ENCODE measurements at places on chromosomes 11 and 22. TPM values are rescaled to one million over a fixed set of nuclear protein-coding genes. Genes with fewer than 3 reads are reported as not detected.

GNAZ gene
- total RNA-seq, result 0.92 TPM

CCDC81 gene
- total RNA-seq, result 0.28 TPM

TBX10 gene
- total RNA-seq, result not detected

ADM2 gene
- 5.6 TPM for total RNA-seq

TESMIN gene
- 2.4 TPM for total RNA-seq

C22orf23 gene
- 0.31 TPM for total RNA-seq

DNA sequence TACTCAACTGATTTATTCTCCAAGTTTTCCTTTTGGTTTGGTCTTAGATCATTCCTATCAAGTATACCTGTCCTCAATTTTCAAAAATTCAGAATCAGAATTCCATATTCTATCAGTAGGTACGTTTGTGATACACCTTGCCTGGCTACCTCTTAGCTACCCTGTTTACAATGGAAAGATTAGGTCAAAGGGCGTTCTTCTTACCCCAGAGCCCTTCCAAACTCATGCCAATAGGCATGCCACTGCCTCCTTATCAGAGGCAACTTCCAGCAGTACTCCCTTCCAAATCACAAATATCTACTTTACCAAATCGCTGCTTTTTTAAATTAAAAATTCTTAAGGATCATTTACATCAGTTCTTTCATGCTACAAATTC, 1.0 kb downstream of the PATL1 start:
- H3K4me1 ChIP-seq, result peaks cover 11% of the 10 kb centered on the region
- H3K27me3 ChIP-seq, result no peaks in the 10 kb centered on the region
- no peak for DNase-seq

DNA sequence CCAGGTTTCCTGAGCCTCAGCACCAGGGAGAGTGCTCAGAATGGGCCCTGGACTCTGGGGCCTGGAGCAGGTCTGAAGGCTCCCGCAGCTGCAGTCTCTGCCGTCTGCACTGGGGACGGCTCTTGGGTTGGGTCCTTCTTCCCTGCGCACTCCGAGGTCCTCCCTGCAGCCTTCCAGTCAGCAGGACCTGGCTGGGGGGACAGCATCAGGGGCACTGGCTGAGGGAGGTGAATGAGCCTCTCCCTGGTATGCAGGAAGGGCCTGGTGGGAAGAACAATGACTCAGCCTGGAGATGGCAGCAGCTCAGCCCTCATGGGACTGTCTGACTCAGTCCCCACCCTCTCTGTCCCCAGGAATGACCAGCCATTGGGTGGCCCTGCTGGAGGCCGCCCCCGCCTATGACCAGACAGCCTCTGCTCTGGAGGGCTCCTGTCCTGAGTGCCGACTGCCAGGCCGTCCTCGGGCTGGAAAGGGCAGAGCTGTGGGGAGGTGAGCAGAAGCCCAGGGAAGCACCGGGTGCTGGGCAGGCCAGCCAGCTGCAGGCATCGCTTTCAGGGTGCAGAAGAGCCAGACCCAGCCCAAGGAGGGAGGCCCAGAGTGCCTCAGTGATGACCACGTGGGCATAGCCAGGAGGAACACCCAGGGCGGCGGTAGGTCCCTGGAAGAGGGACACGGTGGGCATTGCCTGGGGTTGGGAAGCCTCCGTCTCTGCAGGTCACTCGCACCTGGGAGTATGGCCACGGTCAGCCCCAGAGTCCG, 455.0 kb downstream of the BRD1 start:
- H3K4me3 ChIP-seq, result no peak overlapping the region
- no peaks in the 10 kb centered on the region for H3K36me3 ChIP-seq
- no peaks in the 10 kb centered on the region for H3K27me3 ChIP-seq
- no peak overlapping the region for H3K27ac ChIP-seq
- DNase-seq, result no peak

- H3K4me1 ChIP-seq, result no peaks in the 10 kb centered on the region
- no peaks in the 10 kb centered on the region for H3K36me3 ChIP-seq
- H3K27me3 ChIP-seq, result no peaks in the 10 kb centered on the region
- H3K27ac ChIP-seq, result no peak overlapping the region
These were observed 7.4 kb downstream of the MOB2 start for GRCh38 chr11:1479006-1479677.

GRCh38 chr22:46057246-46058090, 80.5 kb upstream of the WNT7B start:
- peak; percentile 37 for DNase-seq
- H3K27me3 ChIP-seq, result no peaks in the 10 kb centered on the region
- peaks cover 41% of the 10 kb centered on the region for H3K4me1 ChIP-seq
- H3K4me3 ChIP-seq, result peak overlapping the region; percentile 78

- no peaks in the 10 kb centered on the region for H3K36me3 ChIP-seq
- H3K27me3 ChIP-seq, result no peaks in the 10 kb centered on the region
- peak overlapping the region; percentile 77 for H3K4me3 ChIP-seq
- DNase-seq, result no peak
- peak overlapping the region; percentile 76 for H3K27ac ChIP-seq
- H3K4me1 ChIP-seq, result peaks cover 13% of the 10 kb centered on the region
These were observed 1.3 kb downstream of the PAFAH1B2 start for GRCh38 chr11:117145393-117145761.

- no peaks in the 10 kb centered on the region for H3K27me3 ChIP-seq
- no peak overlapping the region for H3K4me3 ChIP-seq
- no peak for DNase-seq
- H3K36me3 ChIP-seq, result no peaks in the 10 kb centered on the region
These were observed 368.6 kb downstream of the TBC1D22A start for GRCh38 chr22:47130883-47131631.

GRCh38 chr11:95248666-95249467, 17.9 kb upstream of the SESN3 start:
- no peak for DNase-seq
- H3K27ac ChIP-seq, result no peak overlapping the region
- no peaks in the 10 kb centered on the region for H3K27me3 ChIP-seq
- H3K4me1 ChIP-seq, result no peaks in the 10 kb centered on the region
- no peaks in the 10 kb centered on the region for H3K36me3 ChIP-seq
- H3K4me3 ChIP-seq, result no peak overlapping the region

Data from pancreas (tissue), 10 donors.